ENCODE measurements at places on chromosomes 3 and 15. TPM values are rescaled to one million over a fixed set of nuclear protein-coding genes. Genes with fewer than 3 reads are reported as not detected.

AADACL2 gene
- not detected for total RNA-seq

DNA sequence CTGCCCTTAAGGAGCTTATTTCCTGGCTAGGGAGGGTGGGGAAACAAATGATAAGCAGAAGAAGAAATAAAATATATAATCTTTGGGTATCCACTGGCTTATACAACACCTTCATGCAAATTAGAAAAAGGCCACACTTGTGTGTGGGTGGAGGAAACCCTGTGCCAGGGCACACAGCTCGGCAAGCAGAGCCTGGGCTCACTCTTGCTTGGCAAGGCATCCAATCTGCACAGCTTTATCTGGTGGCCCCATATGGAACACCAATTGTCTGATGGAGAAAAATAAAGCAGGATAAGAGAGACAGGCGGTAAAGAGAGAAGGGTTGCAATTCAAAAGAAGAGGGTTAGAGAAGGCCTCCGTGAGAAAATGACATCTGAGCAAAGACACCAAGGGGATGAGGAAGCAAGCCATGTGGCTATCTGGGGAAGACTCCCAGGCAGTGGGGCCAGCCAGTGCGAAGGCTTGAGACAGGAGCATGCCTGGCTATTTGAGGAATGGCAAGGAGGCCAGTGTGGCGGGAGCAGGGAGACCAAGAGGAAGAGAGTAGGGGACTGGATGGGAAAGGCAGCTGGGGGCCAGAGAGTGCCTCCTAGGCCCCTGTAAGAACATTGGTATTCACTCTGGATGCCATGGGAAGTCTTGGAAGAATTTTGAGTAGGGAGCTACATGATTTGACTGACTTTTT is 22.5 kb upstream of the VPS8 start:
- no peak for DNase-seq

SERPINI1 gene
- total RNA-seq: 10.1 TPM

ZNF660 gene
- total RNA-seq: 6.2 TPM

DNA sequence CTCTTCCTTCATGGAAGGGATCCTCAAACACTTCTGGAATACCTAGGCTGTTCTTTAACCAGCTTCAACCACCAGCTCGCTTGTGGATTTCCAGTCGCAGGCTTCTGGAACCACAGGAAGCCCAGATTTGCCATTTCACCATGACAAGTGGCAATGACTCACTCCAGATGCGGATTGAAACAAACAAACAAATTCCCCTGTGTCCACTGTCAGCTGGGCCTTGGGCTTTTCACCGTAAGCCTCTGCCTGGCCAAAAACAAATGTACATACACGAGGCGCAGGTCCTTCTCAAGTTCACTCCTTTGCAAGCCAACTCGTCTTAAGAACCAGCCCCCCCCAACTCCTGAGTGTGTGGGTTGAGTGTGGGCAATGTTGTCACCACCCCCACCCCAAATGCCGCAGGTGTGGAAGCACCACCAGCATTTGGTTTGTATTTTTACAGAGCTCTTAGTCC is 8.8 kb downstream of the BCL6 start:
- peak; percentile 46 for DNase-seq

GRCh38 chr15:92168066-92168683 is 225.5 kb upstream of the ST8SIA2 start:
- DNase-seq: no peak

DNA sequence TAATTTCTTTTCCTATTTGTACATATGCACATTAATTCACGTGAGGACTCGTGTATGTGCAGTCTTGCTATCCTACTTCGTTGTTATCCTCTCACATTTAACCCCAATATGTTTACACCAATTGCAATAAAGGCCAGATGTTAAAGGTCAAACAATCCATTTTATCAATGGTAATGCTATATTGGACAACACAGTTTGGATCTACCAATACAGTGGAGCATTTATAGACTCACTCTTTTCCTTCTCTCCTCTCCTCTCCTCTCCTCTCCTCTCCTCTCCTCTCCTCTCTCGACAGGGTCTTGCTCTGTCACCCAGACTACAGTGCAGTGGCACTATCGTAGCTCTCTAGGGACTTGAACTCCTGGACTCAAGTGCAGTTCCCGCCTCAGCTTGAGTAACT is 324.0 kb downstream of the PTPRG start:
- DNase-seq: no peak

GRCh38 chr3:189322339-189322738 is 150.6 kb downstream of the TPRG1 start:
- DNase-seq: peak; percentile 14

DNA sequence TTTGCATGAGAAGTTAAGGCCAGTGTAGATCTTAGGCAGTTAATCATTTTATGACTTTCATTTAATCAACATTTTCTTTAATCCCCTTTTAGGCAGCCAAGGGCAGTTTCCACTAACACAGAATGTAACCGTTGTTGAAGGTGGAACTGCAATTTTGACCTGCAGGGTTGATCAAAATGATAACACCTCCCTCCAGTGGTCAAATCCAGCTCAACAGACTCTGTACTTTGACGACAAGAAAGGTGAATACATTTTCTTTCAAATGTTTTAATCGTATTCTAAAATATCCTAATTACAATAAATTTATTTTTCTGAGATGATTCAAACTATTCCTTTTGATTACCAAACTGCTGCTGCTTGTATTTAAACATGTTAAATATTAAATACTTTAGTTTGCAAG is 843.2 kb downstream of the CADM2 start:
- peak; percentile 14 for DNase-seq

DNA sequence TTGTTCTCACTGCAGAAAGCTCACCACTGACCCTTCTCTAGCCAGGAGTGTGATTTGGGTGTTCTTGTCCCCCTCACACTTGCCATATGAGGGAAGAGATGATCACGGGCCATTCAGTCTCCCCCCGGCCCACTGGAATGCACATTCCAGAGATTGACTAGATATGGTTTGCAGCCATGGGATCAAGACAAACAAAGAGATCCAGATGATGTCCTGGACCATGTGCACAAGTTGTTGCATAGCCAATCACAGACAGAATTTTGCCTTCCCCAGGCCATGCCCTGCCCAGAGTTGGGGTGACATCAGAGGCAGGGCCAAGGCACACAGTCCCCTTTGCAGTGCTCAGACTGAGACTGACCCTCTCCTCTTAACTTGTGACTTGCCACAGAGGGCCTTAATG is 14.8 kb downstream of the MUC13 start:
- DNase-seq: no peak

DNA sequence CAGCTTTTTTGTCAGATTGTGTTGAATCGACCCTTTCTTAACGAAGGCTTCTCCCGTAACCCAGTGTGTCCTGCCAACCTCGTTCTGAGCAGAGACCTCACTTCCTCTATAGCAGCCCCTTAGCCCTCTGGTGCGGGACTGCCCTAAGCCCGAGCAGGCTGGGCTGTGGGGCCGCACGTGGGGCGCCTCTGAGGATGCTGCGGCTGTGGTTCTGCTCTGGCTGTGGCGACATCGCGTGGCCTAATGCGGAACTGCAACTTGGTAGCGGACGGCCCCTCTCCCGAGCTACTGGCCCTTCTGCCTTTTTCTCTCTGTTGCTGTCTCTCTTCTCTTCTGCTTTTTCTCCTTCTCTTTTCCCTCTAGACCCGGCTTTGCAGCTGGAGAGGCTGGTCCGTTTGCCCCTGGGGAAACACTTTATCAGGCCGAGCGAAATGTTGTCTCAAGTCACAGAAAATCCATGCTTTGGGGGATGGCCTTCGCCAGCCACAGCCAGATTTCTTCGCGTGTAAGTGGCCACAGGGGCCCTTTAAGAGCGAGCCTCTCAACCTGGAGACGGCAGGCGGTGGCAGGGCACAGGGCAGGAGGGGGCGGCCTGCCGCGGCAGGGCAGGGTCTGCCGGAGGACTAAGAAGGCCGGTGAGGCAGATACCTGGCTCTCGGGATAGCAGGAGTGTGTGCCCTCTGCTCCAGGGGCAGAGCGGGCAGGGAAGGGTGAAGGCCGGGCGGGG is 19.4 kb upstream of the KIF23 start:
- peak; percentile 87 for DNase-seq

GRCh38 chr3:49722896-49723295 is 855 bp downstream of the GMPPB start:
- peak; percentile 33 for DNase-seq

MAP6D1 gene
- total RNA-seq: 31.3 TPM

ANKRD34C gene
- under 0.01 TPM for total RNA-seq

DNA sequence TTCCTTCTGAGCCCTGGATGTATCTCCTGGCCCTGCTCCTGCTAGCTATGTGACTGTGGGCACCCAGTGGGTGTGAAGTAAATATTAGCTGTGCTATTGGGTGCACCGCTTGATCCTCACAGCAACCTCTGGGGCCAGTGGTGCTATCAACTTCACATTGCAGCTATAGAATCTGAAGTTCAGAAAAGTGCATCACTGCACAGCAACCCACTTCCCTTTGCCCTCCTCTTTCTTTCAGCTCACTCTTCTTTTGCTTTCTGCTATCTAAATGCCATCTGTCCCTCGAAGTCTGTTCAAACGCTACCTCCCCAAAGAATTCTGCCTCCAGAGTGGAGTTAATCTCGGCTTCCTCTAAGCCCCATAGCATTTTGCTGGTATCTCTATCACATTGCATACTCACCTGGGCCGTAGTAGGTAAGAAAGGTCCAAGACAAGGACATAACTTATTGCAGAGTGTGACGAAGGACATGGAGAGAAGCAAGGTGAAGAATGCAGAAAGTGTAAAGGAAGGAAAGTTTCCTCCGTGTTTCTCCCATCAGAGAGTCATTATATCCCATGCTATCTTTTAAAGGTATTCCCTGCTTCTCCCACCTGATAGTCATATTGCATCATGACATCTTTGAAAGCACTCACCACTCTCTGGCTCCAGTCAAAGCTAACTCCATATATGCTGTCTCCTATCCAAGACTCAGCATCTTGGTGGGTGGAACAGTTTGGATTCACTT is 57.1 kb upstream of the BCL6 start:
- DNase-seq: no peak

GRCh38 chr3:51970606-51971300 is 3.1 kb downstream of the ABHD14B start:
- DNase-seq: no peak

DNA sequence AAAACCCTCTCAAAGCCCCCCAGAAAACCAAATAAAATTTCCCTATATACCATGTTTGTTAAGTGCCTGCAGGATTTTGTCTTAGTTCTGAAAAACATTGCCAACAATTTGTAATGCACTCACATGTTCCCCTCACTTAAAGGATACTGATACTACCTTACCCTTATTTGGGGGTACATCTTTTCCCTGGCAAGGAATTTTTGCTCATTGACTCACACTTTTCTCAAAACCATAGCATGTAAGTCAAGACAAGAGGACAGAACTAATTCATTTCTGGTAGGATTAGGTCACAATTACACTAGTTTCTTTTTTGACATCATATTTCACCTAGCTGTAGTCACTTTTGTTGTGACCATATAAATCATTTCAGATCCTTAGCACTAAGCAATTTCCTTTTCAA is 222.2 kb downstream of the THRB start:
- no peak for DNase-seq

GOLGA6B gene
- not detected for total RNA-seq

UNC13C gene
- 4.4 TPM for total RNA-seq

CLDN18 gene
- total RNA-seq: not detected

DNA sequence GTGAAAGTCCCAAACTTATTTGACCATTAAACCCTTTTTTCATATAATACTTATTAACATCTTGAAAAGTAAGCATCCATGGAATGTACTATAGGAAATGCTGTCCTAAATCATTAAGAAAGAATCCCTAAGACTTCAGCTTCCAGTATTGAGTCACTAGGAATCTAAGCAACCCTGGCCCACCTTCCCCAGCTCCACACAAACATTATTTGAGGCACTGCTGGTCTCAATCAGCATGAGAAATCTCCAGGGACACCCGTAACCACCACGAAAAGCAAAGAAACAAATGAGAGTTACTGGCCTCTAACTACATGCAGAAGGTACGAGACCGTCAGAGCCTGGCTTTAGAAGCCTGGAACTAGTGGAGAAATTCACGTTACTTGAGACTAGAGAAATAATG is 68.2 kb downstream of the POLQ start:
- peak; percentile 50 for DNase-seq

ASB14 gene
- total RNA-seq: 0.18 TPM

- DNase-seq: no peak
Observed at GRCh38 chr15:76439542-76439941, 103.0 kb downstream of the ISL2 start.

CHRM5 gene
- not detected for total RNA-seq

- no peak for DNase-seq
Observed at GRCh38 chr3:125107861-125108567, 52.2 kb upstream of the HEG1 start.

DNA sequence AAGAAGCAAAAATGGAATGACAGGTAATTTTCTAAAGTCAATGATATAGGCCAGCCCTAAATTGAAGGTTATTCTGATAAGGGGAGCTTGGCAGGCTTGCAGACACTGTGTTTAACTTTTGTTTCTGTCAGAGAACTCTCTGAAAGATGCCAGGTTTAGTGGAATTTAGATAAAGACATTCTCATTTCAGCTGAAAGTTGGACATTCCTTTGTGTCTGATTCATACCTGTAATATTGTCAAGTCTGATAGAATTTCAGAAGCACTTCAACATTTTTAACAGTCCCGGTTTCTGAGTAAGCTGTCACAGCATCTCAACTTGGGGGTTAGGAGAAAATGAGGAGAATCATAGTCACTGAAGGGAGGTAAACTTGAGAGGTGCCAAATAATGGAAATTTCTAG is 84.0 kb downstream of the DIPK2A start:
- DNase-seq: no peak

LRRC2 gene
- 4.1 TPM for total RNA-seq

FES gene
- total RNA-seq: 16.7 TPM

GRCh38 chr3:115713284-115713683 is 90.0 kb downstream of the GAP43 start:
- peak; percentile 59 for DNase-seq

DNA sequence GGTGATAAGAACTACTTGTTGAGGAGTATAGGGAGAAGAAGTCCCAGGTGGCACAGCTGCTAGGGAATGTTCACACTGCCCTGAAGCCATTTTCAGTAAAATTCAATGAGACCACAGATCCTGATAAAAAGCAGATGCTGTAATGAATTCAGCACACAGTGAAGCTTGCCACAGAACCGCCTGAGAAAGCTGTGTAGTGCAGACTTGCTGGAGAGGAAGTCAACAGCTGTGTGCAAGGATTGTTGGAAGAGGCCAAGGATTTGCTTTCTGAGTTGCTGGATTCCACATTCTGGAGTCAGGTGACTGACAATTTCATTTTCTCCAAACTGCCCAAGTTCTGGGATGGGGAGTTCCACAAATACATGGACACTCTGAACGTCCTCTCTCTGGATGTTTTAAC is 70.9 kb downstream of the ANP32A start:
- DNase-seq: peak; percentile 92

Measured in muscle of leg (tissue), 16 donors.